Gastroesophageal sphincter (tissue), 4 donors: ENCODE measurements at places on chromosomes 16 and 17.

DNA sequence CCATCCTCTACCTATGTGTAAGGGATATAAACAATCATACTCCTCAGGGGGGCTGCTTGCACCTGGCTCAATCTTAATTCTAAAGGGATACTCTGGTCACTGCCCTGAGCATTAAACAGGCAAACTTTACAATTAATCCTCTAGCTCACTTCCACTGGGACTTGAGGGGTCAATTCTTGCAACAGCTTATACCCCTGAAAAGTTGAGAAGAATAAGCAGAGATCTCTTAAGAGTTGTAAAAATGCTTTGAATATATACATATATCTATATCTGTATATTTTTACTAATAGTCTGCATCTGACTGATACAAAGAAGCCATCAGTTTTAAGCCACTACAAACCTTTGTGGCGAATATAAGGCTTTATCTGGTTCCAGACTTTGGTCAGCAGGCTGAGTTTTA, 19.6 kb downstream of the HEATR6 start:
- no peak for ATAC-seq

DNA sequence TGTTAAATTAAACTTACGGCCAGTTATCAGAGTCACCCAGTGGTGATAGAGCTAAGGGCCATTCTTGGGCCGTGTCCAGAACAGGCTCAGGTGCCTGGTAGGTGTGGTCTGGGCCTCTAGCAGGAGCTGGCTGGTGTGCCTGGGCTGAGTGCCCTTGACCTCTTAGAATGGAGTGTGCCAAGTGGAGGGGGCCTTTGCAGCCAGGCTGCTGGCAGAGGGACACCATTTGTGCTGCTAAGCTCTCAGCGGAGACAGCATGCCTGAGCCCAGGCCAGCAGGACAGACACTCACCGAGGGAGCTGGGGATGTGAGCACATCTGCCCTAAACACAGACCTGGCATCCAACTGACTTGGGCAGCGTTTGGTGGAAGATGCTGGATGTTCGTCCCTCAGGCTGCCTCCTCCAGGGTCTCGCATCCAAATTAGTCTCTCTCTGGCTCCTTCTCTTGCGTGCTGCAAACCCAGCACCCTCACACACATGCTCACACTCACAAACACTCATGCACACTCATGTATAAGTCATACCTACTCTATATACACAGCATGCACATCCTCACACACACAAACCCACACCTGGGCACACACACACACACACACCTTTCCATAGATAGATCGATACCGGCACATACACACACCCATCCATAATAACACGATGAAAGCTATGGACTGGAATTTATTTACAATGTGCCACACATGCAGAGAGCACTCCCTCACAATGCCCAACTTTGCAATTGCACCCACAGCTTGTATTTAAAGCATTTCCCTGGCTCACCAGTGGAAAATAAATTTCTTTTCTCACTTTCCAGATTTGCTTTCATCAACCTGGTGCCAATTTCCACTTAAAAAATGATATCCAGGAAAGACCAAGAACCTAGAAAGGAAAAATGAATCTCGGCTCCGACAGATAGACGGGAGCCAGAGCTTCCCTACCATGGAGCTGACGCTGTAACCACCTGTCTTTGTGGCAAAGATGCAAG, 33.6 kb upstream of the CDH5 start:
- ATAC-seq, result no peak

DNA sequence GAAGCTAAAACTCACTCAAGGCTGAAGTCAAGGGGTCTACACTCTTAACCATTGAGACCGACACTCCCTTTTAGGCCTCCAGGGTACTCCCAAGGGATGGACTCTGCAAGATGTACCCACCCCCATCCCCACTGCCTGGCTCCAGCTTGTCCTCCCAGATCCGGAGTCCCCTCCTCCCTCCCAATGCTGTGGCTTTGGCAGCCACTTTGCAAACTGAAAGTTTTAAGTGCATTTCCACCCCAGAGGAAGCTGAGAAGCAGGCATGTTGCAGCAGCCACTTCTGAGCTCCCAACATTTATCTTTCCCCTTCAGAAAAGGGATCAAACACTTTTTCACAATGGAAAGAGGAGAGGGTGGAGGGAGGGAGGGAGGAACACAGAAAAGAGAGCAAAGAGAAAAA, 115.2 kb downstream of the COPRS start:
- ATAC-seq, result no peak

DNA sequence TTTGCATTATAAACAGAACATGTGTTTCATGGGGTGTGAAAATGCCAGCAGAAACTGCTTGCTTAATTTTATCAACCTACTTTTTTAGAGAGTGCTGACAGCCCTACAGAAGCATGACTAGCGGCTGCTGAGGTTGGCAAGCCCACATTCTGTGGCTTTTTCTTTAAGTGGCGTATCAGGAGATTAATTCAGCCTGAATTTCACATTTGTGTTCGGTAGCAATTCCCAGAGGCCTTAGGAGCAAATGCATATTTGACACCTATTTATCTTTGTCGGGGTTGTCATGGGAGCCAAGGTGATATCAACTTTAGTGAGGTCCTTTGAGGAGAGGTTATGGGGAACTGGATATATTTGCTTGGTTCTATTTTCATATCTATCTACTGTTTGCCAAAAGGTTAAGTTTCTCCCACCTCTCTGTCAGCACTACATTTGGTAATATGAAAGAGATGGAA, 140.9 kb downstream of the KCNJ2 start:
- no peak for ATAC-seq

GRCh38 chr17:67570797-67571196, 146.9 kb upstream of the NOL11 start:
- ATAC-seq, result no peak

DNA sequence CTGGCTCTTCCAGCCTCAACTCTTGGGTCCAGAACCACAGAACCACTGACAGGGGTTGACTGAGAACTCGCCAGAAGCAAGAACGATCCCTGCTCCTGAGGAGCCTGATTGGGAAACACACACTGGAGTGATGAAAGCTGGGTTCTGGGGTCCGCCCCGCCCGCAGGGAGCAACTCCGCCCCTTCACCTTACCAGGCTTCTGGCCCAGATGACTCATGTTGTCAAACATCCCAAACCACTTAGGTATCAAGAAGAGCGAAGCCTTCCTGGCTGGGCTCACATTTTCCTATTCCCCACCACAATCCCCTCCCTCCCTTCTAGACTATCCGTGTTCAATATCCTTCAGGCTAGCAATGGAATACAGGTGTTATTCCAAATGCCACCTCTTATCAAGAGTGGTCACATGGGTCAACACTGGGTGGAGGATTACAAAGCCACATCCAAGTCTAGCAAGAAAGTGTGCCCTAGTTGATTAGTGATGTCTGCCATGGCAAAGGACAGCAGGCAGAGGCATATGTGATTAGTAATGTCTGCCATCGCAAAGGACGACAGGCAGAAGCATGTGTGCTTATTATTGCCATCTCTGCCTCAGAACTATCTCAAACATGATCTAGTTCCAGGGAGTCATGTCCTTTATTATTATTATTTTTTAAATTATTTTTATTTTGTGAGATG, 70.5 kb downstream of the TIMM22 start:
- ATAC-seq, result no peak

DNA sequence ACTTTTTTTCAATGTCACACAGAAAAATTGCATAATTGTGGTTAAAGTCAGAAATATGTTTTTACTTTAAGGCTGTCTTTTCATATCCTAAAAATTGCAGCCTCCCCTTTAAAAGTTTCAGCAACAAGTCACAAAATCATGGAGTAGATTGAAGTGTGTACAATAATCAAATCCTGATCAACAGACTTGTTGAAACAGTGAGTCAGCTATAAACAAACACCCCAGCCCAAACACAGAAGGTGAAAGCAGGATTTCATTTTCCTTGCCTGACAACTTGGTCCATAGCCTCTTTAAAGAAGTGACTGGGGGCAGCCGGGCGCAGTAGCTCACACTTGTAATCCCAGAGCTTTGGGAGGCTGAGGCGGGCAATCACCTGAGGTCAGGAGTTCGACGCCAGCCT, 59.9 kb downstream of the WNT3 start:
- ATAC-seq, result no peak

DNA sequence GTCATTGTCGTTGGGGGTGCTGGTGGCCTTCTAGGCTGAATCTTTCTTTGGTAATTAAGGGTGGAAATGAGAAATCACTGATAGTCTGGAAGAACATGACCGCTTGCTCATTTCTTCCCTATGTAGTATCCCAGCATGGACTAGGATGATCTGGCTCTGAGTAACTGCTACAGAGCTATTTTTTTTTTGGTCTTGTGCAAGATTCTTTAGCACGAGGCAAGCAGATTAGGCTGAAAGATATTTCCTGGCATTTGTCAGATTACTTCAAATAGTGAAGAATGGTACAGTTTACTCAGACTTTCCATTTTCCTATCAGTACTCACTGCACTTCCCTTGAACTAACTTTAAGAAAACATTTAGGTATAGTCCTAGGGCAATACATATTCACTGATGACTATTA, 89.0 kb downstream of the SYCE1L start:
- no peak for ATAC-seq

DNA sequence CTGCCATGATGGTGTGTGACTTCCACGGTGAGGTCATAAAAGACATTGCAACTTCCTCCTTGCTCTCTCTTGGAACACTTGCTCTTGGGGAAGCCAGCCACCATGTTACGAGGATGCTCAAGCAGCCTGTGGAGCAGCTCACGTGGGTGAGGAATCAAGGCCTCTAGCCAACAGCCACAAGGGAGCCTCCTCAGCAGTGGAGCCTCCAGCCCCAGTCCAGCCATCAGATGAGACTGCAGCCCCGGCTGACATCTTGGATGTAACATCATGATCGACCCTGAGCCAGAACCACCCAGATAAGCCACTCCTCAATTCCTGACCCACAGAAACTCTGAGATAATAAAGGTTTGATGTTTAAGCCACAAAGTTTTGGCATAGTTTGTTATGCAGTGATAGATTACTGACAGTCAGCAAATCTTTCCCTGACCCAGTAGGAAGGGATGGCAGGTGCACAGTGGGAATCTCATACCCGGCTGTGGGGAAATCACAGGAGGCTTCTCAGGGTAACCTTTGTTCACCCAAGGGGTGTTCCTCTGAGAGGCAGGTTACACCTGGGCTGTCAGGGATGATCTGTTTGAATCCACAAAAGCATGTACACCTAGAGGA, 23.3 kb upstream of the GINS2 start:
- no peak for ATAC-seq

- no peak for ATAC-seq
These were observed 12.1 kb downstream of the SGSH start for GRCh38 chr17:80208050-80208449.

DNA sequence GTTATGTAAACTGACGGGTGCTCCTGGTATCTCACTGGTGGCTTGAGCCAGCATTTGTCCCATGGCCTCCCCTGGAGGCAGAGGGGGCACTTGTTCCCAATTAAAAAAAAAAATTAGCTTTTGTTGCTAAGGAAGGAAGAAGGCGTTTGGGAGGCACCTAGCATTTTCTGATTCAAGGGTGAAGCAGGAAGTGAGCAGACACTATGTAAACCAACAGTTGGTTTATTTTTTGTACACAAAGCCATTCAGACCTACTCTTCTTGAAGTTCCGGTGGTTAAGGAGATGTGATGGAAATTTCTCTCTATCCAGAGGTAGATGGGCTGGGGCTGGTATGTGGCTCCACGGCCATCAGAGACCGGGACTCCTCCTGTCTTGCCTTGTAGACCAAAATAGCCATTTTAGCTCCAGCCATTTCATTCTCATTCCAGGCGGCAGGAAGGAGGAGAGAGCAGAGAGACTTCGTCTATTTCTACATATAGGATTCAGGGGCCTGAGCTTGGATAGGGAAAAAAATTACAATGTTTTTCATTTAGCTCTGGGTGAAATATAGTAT, 103.0 kb downstream of the SNX29 start:
- no peak for ATAC-seq

DNA sequence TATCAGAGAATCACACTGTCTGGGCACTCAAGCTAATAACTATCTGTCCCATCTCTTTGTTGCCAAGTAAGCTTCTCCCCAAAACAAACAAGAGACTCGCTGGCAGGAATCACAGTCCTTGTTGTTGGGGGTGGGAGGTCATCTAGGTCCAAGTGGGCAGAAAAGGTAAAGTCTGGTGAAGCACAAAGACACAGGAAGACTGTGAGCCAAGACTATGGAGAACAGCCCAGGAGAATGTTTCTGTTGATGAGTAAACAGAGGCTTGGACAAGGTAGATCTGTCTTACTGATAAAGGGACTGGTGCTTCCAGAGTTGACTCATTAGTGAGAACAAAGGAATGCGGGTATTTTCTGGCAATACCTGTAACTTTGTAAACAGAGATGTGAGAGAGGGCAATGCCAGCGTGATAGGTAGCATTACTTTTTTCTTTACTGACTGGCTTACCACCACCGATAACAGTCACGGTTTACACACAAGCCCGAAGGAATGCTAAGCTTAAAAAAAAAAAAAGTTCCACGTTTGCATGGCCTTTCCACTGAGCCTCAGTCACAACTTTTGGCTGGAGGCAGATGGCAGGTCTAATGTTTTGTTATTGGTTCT, 11.5 kb upstream of the MMD start:
- peak; percentile 9 for ATAC-seq

DNA sequence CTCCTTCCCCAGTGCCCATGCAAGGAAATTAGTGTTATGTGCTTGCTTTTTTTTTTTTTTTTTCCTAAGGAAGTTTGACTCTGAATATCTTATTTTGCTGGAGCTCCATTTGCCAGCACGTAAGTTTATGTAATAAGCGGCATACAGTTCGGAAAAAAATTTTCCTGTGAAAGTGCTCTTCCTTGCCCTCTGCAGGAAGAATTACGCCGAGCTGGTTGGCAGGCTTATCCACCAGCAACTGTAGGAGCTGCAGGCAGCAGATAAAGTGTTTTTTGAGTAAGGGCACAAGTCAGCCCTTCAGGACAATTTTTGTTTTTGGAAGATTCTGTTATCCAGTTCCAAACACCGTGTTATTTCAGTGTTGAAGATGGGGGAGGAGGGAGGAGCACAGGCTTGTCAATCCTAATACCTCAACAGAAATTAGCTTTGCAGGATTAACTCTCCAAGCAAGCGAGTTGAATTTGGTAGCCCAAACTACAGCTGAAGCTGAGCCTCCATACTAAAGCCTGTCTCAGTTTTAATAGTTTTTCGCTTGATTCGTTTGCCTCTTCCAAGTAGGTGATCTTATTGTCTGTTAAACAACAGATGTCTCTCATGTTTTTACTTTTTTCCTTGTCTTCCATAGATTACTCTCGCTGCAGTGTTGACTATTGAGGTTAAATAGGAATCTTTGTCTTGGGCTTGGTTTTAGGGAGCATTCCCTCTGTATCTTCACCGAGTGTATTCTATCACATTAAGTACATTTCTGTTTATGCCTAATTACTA, 1.1 kb downstream of the SPECC1 start:
- ATAC-seq, result peak; percentile 29

DNA sequence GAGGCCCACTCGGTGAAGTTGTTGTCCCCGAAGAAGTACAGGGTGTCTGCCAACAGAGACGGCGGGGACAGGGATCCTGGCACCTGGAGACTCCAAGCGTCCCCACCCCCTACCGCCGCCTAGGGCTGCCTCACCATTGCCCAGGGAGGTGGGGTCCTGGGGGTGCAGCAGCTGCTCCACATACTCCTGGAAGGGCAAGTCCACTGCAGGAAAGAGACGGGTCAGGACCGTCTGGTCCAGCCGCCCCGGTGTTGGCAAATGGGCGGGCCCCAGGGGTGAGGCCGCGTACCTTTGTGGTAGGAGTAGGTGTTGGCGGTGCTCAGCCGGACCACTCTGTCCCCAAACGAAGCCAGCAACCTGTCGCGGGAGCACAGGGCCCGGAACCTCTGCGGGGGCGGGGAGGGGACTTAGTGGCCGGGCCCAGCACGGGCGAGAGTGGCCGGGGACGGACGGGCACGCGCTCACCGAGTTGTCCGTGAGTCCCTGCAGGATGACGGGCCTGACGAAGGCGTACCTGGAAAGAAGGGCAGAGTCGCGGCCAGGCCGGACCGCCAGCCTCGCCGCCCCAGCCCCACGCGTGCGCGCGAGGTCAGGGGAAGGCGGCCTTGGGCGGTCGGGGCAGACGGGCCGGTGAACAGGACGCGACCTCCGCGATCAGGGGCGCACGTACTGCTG, 601 bp downstream of the JMJD8 start:
- no peak for ATAC-seq
